Type B pancreatic cell (in vitro differentiated cells): ENCODE measurements at places on chromosomes 11 and 22.

- no peak for DNase-seq
These were observed 364.9 kb downstream of the SHANK2 start for GRCh38 chr11:70887542-70887827.

GRCh38 chr22:43526946-43527345, 115.1 kb downstream of the MPPED1 start:
- no peak for DNase-seq

- DNase-seq = no peak
These were observed 190.2 kb downstream of the SWAP70 start for GRCh38 chr11:9853929-9854552.

DNA sequence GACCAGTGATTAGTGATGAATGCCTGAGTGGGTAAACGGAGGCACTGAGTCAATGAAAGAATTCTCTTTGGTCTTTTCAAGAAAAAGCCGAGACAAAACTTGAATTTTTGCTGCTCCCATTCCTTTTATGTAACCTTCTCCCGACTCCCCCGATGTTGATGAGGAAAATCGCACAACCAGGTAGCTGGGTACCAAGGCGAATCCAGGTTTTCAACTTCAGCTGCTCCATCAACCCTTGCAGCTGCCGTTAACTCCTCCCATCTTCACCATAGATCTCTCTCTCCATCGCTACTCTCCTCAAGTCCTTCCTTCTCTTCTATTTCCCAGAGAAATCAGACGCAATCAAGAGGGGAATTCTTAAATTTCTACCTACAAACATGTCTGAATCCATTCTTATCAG, 611 bp upstream of the USP2 start:
- DNase-seq = no peak
